ENCODE measurements at places on chromosomes 2 and 18.

DNA sequence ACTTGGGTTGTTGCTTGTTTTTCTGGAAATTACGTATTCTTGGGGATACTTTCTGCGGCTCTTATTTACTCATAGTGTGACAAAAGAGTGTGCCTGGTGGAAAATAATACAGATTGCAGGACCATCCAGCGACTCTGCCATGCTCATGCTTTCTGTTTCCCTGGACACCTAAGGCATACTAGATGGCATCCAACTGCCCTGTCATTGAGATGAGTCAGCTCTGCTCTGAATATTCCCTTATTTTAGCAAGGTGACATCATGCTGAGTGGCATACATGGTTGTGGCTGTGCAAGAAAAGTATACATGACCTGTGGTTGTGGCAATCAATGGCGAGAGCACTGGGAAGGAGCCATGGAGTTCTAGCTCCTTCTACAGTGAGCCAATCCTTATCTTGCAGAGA is 471.0 kb downstream of the TMEM182 start:
- no peak for DNase-seq

- no peak for DNase-seq
These were observed 20.2 kb downstream of the GATA6 start for GRCh38 chr18:22189449-22190166.

GRCh38 chr18:2111456-2111855 is 459.8 kb downstream of the METTL4 start:
- no peak for DNase-seq

DNA sequence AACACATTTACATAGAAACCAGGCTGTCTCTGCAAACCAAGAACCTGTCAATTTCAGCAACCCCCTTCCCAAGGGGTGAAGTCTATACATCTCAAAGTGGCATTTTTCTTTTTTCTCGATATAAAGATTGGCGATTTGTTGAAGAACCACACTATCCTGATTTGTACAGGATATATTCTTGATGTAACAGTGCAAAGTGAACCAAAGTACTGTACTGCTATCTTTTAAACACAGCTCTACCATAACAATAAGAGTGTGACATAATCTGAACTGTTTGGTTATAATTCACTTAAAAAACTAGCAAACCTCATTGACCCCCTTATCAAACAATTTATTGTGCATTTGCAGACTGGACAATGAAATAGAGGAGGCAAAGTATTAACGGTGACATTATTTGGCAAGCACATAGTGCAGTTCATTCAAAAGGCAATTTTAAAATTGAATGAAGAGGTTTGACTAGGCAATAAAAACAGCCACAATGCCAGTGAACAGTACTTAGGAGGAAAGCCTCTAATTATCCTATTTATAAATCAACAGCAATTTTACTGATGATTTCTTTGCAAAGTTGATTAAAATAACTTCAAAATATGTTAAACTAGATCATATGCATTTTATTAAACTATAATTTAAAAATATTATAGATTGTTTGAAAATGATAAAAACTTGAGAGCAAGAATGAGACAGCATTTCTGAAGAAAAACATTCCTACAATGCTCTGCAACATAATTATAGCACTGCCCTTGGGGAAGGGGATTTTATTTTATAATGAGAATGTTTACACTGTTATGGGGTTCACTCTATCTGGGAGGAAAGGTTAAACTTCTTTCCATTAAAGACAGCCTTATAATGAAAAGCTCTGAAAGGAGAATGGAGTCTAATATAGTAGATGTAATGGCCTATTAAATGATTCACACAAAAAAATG is 440.9 kb downstream of the ZEB2 start:
- no peak for DNase-seq

- DNase-seq, result no peak
These were observed 238.8 kb downstream of the TPGS2 start for GRCh38 chr18:36589857-36590543.

GRCh38 chr2:66236816-66237802 is 197.8 kb upstream of the MEIS1 start:
- DNase-seq, result no peak
